ENCODE measurements at places on chromosomes 12 and 14.

GRCh38 chr14:55031190-55031589, 4.2 kb downstream of the SOCS4 start:
- DNase-seq = no peak

GRCh38 chr14:95402176-95402575, 82.5 kb upstream of the CLMN start:
- DNase-seq = no peak

- DNase-seq = no peak
Observed at GRCh38 chr14:72723858-72724530, 169.9 kb downstream of the DPF3 start.

DNA sequence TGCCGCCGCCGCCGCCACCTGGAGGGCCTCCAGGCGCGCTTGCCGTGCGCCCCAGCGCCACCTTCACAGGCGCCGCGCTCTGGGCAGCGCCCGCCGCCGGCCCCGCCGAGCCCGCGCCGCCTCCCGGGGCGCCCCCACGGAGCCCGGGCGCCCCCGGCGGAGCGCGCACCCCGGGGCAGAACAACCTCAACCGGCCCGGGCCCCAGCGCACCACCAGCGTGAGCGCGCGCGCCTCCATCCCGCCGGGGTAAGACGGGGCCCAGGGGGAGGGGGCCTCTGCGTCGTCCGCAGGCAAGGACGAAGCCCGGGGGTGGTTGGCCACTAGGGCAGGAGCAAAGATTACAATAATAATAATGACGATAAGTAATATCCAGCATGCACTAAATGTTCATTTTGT, 21.3 kb downstream of the DTX1 start:
- no peak for DNase-seq

- no peak for DNase-seq
Observed at GRCh38 chr12:106240821-106241220, 7.0 kb downstream of the CKAP4 start.

- no peak for DNase-seq
Observed at GRCh38 chr14:102408724-102409123, 46.0 kb downstream of the TECPR2 start.

DNA sequence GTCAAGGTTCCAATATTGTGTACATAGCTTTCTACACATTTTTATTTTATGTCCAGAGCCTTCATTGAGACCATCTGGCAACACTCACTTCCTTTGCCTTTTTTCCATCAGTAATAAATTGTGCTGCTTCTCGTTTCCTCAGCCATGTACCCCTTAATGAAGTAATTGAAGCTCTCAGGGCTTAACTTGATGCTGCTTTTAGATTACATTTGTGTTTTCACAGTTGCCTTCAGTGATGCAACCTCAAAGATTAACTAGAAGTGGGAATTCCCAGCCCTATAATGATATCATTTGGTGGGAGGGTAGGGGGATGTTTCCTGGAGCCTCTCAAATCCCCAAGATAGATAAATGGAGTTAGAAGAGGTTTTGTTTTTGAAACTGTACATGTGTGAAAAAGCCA, 80.2 kb upstream of the KRR1 start:
- no peak for DNase-seq

DNA sequence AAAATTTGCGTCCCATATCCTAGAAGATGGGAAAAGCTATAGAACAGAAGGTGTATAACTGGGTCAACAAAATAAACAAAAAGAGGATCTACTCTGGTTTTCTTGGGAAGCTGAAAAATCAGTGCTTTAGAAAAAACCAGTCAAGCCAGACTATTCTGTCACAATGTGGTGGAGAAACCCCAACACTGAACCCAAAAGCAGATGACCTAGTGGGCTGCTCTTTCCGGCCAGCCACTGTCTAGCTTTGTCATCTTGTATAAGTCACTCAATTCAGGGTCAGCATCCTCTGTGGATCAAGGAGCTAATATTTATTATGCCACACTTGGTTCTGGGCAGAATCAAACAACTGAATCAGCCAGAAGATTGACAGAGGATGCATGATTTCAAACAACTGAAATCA, 26.6 kb upstream of the TMCC3 start:
- DNase-seq = no peak

Data from skeletal muscle cell (primary cell).